ENCODE measurements at places on chromosomes 16 and 17. TPM values are rescaled to one million over a fixed set of nuclear protein-coding genes. Genes with fewer than 3 reads are reported as not detected.

CCDC200 gene
- 91.1 TPM for polyA plus RNA-seq

- no peak for DNase-seq
These were observed 24.1 kb upstream of the DYNLL2 start for GRCh38 chr17:58059141-58059540.

DNA sequence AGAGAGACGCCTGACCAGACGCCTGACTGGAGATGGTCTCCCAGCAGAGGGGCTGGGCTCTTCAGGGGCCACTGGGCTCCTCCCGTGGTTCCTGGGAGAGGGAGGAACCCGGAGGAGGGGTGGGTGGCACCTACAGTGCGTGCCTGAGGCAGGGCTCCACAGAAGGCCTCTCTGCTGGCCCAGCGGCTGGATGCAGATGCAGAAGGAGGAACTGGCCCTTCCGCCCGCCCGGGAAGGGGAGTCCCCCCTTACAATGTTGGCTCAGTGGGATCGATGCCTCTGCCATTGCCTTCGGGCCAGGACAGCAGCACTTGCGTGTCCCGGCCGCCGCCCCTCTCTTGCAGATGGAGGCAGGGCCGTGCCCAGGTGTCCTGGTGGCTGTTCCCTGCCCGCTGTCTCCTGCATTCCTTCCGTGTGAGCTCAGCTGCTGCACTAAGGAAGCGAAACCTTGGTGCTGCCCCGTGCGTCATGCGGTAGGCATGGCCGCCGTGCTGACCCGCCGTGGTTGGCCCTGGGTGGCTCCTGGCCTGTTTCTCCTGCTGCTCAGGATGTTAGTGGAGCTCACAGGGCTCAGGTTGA, 15.1 kb downstream of the BAIAP2 start:
- DNase-seq: no peak

- no peak for DNase-seq
These were observed 22.6 kb downstream of the AKAP1 start for GRCh38 chr17:57107498-57108101.

KREMEN2 gene
- polyA plus RNA-seq: 0.86 TPM

GRCh38 chr16:74297145-74297665, 591 bp downstream of the PSMD7 start:
- DNase-seq: no peak
